ENCODE measurements at places on chromosomes 6 and 20.

DNA sequence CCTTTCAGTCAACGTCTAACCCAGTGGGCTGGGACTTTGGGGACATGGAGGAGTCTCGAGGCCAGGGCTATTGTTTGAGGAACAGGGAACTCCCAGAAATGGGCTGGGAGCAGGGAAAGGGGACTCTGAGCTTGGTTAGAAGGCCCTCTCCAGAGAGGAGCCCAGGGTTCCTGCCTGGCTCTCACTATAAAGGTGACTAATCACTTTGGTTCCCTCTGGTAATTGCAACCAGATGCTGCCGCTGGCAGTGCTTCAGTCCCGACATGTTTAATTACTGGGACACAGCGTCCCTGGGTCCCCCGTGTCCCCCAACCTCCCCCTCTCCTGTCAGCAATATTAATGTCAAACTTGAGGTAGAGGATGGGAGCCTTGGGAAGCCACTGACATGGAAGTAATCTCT is 5.0 kb upstream of the GDF5 start:
- no peak for DNase-seq

- no peak for DNase-seq
Measured at GRCh38 chr20:32248043-32248442, 29.4 kb upstream of the KIF3B start.

DNA sequence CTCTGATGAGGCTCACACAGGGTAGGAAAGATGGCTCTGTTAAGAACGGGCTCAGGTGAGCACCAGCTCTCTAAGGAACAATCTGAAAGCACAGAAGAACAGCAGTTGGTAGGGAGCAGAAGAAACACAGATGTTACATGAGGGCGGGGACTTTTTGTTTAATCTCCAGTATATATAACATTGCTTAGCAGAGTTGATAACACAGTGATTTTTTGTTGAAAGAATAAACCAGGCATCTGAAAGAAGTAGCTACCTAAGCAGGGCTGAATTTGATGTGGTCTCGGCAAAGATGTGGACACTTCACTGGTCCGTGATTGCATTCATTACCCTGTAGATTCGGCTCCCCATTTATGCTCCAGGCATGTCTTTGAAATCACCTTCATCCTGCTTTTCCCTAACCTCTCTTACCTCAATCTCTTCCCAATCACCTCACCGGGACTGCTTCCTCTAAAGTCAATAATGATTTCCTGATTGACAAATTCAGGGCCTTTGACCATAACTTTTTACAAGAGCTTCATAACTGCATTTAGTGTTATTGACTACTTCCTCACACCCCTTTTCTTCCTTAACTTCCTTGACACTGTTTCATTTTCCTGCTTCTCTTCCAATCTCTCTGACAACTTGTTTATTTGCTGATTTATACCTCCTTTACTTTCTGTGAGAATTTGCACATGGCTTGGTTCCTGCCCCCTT is 34.4 kb downstream of the SAMD3 start:
- DNase-seq = no peak

DNA sequence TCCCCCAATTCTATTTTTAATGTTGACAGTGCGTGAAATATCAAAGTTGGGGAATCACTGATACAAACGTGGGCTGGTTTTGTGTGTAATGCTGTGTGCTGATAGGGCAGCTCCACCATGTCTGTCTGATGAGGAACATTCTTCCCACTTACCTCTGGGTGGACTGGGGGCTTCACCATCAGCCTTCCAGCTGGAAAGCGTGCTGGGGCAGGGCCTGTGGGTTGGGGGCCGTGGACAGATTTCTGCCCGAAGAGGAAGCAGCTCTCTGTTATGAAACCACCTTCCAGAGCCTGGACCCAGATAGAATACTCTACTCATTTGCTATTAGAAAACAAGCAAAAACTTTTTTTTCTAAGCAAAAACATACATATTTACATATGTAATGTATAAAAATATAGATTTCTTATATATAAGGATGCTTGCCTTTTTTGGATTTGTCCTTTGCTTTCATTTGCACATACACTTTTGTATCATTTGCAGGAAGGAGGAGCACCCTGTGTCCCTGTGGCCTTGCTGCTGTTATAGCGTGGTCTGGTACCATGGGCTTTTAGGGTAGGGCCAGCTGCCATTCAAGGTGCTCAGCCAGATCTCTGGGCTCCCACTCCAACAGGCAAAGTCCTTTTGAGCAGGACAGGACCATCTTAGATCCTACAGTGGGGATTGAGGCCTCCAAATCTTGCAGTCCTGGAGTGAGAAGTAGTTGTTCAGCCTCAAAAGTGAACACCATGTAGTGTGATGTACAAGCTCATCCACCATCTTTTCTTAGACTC is 48.1 kb downstream of the DUSP22 start:
- no peak for DNase-seq

DNA sequence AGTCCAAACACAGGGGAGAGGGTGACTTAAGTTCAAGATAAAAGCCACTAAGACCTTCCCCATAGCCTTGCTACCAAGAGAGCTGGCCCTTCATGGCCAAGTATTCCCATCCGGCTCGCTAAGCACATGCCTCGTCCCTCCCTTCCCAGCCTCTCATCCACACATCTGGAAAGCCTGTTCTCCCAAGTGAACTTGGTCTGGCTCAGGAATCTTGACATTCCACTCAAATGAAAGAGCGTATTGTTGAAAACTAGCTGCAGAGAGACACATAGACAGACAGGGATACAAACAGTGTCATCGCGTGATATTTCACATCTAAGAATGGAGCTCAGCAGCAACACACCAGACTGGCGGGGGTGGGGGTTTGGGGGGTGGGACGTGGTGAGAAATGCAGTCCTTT is 182.8 kb upstream of the FOXQ1 start:
- no peak for DNase-seq

DNA sequence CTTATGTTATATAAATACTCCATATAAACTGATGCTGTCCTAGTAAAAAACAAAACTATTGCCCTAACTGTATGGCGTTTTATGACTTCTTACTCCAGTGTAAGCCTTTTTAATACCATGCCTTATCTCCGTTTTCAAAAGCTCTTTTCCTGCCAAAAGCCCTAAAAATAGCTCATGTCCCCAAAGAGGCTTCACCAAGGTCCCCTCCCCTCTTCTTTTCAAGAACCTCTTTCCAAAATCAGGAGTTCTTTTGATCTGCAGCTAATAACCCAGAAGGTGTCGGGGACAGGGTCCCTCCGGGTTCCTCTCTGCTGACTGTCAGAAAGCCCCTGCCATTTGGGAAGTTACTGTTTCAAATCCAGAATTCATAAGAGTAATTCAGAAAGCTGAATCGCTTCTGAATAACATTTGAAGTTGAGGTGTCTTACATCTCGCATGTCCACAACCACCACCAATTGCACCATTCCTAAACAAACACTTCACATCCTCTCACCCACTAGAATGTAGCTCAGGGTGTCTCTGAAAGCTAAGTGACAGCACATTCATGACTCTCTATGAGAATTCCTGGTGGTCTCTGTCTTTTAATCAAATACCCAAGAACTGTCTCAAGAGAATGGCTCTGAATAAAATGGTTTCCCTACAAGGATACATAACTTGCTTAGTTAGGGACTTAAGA is 13.3 kb downstream of the TASP1 start:
- no peak for DNase-seq

DNA sequence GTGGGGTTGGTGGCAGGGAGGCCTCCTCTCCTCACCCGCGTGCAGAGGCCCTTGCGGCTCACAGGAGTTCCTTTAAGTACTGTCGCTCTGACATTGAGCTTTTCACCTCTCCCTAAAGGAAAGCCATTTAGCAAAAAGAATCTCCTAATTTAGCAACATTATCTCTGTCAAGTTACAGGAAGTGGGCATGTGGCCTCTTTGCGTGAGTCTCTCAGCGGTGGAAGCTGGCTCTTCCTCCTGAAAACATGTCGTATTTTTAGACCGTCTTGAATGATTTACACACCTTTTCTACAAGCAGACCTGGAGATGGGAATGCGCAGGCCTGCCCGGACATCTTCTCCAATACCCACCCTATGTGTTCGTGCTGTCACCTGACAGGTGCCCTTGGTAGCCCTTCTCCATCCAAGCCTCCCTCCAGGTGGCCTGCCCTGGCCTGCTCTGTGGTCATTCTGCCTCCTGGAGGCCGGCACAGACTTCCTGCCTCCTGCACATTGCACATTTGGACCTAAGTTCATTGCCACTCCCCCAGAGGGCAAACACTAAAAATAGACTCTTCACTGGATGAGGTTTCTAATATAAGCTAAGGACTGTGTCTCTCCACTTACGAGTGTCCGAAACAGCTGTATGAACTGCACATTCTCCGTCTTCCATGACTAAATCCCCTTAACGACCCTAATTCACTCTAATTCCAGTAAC is 18.5 kb upstream of the PHACTR3 start:
- DNase-seq = no peak

DNA sequence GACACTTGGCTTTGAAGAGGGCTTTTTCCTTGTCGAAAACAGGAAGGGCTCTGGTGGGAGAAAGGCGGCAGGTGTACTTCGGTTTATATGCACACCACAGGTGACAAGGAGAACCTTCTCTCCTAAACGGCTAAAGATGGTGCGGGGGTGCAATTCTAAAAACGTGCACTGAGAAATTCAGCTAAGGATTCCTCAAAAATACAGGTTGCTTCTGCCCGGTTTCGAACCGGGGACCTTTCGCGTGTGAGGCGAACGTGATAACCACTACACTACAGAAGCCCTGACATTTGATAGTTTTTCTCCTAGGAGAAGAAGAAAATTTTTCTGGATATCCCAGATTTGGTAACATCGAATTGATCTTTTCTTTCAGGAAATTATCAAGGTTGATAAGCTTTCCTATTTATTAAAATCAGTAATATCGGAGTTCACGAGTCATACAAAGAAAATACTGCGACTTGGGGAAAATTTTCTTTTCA is 32.0 kb downstream of the POM121L2 start:
- no peak for DNase-seq

DNA sequence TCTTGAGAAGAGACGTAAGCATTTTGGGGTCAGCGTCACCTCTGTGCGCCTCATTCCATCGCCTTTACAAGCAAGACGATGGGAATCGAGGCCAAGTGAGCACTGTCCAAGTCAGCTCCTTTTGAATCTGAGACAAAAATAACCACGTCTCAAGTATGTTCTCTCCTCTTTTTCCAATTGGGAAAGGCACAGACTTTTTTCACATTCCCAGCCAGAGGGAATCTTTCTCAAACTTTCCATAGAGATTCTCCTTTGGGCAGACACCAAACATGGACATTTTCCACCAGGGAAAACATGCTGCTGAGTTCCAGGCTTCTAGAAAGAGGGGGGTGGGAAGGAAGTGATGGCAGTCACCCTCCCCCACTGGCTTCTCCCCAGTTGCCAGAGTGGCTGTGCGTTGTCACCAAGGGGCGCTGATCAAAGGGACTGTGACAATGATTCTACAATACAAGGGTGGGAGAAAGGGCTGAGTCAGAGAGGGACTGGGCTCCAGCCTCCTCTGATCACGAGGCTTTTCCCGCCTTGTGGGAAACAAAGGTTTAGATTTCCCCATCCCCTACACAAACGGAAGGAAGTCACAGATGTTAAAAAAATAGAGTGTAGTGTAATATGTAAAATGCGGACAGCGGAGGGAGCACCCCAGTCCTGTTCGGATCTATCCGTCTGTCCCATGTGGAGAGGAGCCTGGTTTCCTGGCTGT is 281.9 kb upstream of the RNF24 start:
- no peak for DNase-seq

DNA sequence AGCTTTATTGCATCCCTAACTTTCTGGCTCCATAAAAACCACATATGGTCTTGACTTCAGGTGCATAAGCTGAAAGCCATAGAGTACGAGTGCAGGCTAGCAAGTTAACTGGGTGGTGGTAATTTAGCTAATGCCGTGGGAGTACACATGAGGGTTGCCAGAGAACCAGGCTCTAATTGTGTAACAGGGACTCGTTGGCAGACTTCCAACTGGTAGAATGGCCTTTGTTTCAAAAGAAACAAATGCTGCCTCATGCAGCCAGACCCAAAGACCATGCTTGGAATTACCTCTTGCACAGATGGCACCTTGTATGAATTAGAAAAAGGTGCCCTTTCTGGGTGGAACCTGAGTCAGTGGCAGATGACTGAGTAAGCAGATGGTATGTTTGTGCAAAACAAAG is 73.2 kb downstream of the LY86 start:
- DNase-seq = no peak

- no peak for DNase-seq
Measured at GRCh38 chr6:29777310-29777709, 50.3 kb upstream of the HLA-G start.

- no peak for DNase-seq
Measured at GRCh38 chr6:138987080-138987642, 892 bp downstream of the REPS1 start.

DNA sequence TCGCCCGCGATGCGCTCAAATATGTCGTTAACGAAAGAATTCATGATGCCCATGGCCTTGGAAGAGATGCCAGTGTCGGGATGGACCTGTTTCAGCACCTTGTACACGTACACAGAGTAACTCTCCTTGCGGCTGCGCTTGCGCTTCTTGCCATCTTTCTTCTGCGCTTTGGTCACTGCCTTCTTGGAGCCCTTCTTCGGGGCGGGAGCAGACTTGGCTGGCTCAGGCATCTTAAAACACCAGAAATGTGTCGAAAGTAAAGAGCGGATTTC is 36.4 kb downstream of the HFE start:
- peak; percentile 67 for DNase-seq

DNA sequence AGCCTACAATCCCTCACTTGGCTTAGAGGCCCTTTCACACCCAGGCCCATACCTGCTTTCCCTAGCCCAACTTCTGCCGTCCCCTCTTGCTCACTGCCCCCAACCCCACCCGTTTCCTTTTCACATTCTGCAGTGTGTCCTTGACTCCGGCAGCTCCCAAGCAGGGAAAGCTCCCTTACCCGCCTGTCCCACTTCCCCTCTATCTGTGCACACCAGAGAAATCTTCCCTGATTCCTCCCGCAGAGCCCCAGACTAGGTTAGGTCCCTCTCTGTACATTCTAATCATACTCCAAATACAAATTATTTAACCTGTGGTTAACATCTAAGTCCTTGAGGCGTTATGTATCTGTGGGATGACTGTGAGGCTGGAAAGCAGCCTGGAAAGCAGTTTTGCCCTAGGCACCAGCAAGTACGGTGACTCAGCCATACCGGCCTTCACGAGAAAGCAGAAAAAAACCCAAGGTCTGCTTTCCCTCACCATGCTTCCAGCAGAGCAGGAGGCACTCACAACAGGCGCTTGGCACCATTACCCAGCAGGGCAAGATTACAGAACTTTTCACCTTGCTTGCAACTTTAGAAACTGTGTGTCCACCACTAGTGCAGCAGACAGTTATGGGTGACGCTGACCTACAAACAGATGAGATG is 22.3 kb downstream of the ELOVL5 start:
- DNase-seq = no peak

GRCh38 chr6:5645328-5646290 is 361.1 kb downstream of the NRN1 start:
- DNase-seq = no peak

GRCh38 chr6:41922154-41922553 is 855 bp downstream of the BYSL start:
- DNase-seq = no peak
